ENCODE measurements at places on chromosomes 7 and 10.

DNA sequence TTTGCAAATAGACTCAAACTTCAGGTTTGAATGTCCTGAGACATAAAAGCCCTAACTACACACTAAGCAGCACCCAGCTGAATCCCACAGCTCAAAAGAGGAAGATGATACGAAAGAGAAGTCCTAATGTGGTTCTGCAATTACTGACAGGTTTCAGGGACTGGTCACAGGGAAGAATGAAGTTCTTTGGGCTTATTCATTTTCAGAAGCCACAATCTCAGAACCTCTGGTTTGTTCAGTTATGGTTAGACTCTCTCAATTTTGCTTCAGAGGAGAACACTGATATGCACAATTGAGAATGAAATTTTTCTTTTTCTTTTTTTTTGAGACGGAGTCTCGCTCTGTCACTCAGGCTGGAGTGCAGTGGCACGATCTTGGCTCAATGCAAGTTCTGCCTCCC is 94.6 kb upstream of the FAM180A start:
- DNase-seq = peak; percentile 25

DNA sequence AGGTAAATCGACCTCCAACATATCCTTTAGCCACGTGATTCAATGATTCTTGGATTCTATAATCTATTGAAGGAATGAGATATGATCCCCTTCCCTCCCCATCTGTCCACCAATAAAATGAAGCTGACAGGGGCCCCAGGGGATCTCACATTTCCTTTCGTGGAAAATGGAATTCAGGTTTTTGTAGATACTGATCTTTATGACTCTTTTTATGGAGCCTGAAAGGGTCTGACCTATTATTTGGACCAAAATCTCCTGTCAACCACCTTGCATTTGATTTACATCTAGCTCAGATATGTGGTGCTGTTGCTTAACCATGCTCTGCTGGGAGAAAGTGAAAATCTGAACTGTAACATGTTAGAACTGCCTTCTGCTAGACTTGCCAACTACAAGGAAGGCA is 234.0 kb upstream of the CXCL12 start:
- no peak for DNase-seq

GRCh38 chr7:142375710-142376313 is 118.0 kb upstream of the PRSS58 start:
- peak; percentile 65 for DNase-seq

DNA sequence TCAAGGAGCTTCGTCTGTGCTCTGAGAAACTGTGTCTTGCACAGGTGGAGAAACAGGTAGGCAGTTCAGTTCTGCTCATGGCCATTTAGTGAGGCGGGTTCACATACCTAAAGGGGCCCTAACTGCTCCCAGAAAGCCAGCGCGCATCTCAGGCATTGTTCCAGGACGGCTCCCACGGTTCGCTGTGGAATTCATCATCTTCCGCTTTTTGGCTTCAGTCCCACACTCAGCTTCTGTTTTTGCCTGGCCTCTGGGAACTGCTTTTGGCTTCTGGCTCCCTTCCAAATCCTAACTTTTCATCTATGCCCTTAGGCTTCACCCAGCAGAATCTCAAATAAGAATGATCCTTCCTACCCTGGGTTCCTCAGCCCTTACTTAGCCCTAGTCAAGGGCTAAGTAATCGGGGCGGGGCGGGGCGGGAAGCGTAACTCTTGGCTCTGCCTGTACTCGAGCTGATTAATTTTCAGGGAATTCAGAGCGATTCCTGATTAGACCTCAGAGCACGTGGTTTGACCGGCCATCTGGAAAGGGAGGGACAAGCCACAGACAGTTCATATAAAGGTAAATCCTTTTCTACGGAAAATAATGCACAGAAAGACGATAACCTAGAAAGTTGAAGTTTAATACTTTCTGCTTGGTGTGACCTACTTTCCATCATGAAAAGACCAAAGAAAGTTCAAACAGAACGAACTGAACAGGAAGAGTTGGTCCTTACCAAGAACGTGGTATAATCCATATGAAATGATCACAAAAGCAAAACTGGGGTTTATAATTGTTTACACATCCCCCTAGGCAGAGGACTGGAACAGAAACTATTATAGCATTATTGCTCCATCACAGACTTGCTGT is 105.7 kb downstream of the ST8SIA6 start:
- peak; percentile 94 for DNase-seq

DNA sequence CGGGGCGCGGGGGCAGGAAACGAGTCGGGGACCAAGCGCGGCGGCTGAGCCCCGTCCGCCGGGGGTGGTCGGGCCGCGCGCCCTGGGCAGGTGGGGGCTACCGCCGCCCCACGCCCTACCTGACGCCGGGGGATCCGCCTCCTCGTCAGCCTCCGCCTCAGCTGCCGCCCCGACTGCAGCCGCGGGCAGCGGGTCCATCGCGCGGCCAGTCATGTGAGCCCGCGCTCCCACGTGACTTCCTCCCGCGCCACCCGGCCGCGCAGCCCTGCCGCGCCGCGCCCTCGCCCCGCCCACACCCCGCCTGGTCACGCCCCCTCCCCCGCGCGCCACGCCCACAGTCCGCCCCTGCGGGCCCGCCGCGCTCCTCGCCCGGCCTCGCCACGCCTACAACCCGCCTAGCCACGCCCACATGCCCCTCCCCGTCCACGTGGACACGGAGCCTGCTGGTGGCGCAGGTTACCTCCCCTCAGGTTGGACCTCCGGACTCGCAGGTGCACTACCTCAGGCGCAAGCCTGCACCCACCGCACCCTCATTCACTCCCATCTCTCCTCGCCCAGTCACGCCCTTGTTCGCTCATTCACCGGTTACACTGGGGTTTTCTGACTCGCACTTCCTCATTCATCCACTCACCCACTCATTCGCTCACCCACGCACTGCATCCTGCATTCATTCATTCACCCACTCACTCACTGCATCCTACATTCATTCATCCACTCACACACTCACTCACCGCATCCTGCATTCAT is at the start of gene SNX8:
Gene SNX8 (minus strand): TSS at position 233 of the 747 bp plus-strand sequence. CDS start 20 bp downstream, at position 213.
- peak; percentile 95 for DNase-seq

DNA sequence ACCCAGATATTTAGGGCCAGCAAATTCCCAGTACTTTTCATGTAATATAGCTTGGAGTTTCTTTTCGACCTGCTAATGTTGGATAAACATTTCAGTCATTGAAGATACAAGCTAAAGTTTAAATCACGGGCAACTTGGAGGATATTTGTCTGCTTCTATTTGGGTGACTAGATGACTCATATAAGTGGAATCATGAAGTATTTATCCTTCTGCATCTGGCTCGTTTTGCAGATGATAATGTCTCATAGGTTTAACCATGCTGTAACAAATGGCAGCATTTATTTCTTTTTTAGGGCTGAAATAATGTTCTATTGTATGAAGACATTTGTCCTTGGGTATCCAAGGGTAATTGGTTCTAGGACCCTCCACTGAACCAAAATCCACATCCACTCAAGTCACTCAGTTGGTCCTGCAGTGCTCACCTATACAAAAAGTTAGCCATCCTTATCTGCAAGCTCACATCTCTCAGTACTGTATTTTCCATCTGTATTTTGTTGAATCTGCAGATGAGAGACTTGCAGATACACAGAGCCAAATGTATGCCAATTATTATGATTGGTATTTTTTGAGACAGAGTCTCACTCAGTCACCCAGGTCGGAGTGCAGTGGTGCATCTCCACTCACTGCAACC is 187.2 kb upstream of the CSTF2T start:
- peak; percentile 83 for DNase-seq

DNA sequence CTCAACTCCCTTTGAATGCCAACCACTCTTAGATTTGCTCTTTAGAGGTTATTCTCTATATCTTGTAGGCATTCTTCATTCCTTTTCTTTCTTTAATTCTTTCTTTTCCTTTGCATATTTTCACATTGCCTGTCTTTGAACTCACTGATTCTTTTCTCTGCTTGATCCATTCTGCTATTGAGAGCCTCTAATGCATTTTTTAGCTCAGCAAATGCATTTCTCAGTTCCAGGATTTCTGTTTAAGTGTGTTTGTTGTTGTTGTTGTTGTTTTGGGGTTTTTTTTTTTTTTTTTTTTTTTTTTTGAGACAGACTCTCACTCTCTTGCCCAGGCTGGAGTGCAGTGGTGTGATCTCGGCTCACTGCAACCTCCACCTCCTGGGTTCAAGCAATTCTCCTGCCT is 71.6 kb downstream of the FBXL13 start:
- DNase-seq = no peak

GRCh38 chr7:45416846-45417245 is 157.3 kb upstream of the ADCY1 start:
- no peak for DNase-seq

GRCh38 chr7:67462781-67463191 is 466.2 kb downstream of the TYW1 start:
- DNase-seq = no peak

DNA sequence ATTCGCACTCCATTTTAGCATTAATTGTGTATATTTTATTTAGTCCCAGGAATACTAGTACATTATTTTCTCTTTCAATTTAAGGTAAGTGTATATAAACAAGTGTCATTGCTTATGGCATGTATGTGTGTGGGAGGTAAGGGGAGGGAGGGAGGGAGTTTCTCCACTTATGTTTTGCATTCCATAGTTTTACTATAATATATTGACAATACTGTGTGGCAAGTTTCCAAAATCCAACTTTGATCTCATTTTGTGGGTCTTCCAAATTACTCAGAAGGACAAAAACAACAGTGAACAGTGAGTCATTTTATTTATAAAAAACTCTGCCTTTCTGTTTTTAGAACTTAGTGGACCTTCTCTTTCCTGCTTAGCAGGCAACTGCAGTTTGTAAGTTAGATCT is 102.3 kb upstream of the SEMA3E start:
- peak; percentile 4 for DNase-seq

DNA sequence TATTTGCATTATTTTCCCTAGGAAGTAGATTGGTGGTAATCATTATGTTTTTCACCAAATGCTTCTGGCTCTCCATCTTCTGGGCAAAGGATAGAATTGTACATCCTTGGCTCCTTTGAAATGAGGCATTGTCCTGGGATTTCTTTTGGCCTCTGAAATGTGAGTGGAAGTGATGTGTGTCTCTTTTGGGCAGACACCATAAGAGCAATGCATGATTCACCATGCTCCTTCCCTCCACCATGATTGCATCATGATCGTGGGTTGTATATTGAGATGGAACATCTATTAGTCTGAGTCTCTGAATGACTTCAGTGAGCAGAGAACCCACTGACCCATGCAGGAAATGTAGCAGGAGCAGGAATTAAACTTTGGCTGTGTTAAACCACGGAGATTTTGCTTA is 49.2 kb downstream of the ADRA2A start:
- peak; percentile 92 for DNase-seq

DNA sequence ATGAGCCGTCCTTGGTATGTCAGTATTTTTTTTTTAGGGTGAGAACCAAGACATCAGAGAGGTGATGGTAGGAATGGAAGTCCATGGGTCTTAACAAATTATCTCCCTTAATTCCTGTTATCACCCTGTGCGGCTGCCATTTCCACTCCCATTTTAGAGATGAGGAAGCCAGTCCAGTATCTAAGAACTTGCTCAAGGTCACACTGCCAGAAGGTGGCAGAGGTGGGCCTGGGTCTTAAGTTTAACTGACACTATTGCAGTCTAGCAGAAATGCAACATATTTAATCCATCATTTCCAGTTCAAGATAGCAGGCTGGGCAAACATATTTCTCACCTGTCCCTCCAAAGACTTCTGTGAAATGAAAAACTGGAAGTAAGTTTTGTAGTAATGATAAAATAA is 108.3 kb downstream of the GLI3 start:
- no peak for DNase-seq

- DNase-seq = no peak
Measured at GRCh38 chr7:17207220-17207619, 91.2 kb upstream of the AHR start.

DNA sequence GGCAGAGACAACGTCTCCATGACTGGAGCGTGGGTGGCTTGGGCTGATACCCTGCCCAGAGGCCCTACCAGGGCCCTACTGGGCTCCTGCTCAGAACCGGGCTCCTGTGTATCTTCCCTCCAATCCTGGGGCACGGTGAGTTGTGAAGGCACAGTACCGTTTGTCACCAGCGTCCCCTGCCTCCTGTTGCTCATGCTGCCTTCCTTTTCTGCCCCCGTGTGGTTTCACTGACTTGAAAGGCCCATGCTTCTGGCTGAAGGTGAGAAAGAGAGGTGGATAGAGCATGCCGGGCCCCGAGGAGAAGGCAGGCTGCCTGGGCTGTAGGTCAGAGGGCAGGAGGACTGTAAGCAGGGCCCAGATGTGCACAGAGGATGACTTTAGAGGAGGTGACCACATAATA is 9.1 kb upstream of the DMBT1 start:
- no peak for DNase-seq

DNA sequence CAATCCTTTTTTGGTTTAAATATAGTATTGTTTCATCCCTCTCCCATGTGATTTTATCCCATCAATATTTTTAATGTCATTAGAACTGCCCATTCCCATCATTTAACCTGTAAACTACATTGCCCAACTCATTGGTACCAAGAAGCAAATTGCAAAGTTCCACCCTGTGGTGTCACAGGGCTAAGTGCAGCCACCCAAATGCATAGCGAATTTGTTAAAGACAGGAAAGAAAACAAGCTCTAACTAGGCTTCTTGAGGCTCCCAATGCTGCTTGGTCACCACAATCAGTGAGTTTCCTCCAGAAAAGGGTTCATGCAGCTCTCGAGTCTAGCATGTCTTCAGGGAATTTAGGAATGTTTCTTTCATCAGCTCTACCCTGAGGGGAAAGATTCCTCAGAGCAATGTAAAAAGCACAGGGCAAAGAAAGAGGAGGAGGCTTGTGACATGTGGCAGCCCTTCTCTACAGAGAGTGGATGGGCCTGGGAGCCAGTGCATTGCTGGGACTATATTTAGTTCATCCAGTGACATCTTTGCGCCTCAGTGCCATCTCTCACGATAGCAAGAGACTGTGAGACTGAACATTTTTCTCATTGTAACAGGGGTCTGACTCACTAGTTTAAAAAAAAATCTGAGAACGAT is 58.1 kb downstream of the CAV1 start:
- DNase-seq = peak; percentile 96

DNA sequence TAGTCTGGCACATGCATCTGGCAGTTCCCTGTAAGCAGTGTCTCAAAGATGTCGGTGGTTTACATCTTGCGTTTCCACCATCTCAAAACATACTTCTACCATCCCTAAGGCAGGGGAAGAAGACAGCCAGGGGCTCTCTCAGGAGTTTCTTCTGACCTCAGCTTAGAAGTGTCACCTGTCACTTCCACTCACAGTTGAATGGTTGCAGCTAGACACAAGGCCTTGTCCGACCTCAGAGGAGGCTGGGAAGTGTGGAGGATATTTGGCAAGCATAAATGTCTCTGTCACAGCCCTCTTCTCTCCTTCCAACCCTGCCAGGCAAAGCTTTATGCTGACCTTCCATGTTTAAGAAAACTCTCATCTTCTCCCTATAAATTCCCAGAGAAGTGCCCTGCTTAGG is 193.3 kb downstream of the HERPUD2 start:
- no peak for DNase-seq
